NCI-H187 treated with DMSO at 0.1 percent for 48 hours (cell line): ENCODE measurements at places on chromosomes 5 and 9.
A peak's percentile ranks its signal among the peaks of the same experiment; 100 is the strongest.

- DNase-seq: no peak
These were observed 246.8 kb upstream of the RAI14 start for GRCh38 chr5:34409373-34409772.

DNA sequence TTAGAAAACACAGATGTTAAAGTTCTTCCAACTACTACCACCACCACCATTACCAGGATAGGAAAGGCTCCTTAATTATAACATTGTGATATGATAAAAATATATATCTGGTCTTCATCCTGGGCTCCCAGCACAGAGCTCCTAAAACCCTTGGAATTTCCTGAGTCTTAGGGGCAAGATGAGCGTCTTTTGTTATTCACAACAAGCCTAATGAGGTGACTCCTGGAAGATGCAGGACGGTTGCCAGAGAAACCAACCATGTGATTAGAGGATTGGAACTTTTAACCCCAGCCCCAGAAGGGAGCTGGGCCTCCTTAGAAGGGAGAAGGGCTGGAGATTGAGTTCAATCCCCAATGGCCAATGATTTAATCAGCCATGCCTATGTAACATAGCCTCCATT, 148.0 kb upstream of the ADRA1B start:
- DNase-seq: no peak

GRCh38 chr5:78569441-78569840, 79.1 kb downstream of the LHFPL2 start:
- peak; percentile 28 for DNase-seq

DNA sequence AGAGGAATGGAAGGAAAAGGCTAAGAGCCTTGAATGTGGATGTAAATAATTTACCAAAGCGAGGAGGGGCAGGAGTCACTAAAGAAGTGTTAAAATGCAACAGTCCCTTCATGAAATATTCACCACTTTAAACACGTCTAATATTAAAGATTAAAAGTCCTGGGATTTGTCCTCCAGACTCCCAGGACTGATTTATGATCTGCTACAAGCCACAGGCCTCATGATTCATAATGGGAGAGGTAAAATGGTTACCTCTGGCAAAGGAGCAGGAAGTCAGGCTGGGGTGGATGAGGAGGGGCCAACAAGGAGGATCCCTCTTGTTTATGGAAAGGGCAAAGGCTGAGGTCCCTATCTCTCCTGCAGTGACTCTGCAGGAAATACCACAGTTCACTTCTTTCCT, 292.4 kb downstream of the TRIM32 start:
- no peak for DNase-seq

GRCh38 chr9:125650271-125650737, 56.7 kb downstream of the MAPKAP1 start:
- DNase-seq: no peak

DNA sequence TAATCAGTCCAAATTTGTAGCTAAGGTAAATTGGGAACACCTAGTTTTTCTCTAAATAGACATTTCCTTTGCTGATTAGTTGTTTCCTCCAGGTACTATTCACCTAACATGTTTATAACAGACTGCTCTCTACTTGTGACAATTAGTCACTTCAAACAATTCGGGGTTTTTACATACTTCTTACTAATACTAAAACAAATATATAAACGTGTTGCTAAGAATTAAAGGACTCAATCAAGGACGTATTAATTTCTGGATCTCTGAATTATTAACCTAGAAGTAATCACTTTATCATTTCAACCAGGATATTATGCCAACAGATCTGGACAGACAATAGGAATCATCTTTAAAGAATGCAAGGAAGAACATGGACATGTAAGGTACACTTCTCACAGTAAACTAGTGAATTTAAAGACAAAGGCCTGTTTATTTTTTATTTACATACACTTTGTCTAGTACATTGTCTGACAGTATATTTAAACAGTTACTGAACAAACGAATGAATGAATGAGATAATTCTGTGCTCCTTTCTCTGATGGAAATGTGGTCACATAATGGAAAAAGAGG, 22.3 kb downstream of the PJA2 start:
- no peak for DNase-seq

DNA sequence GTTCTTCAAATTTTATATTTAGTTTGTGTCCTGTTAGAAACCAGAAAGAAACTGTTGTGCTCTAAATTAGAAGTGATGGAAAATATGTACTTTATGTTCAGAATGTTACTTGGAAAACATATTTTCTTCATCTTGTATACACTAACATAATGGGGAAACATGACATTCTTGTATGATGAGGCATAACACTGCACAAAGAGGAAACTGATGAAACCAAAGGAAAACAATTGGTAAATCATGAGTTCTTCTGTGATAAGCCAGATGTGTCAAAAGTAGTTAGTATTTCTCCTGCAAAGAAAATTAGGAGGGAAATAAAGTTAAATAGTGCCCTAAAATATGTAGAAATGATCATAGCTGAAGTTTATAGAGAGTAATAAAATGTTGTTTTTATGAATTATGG, 111.1 kb upstream of the FBN2 start:
- DNase-seq: no peak

- no peak for DNase-seq
These were observed 136.5 kb downstream of the KIF4B start for GRCh38 chr5:155150012-155150411.

GRCh38 chr5:109412981-109413402, 3.2 kb upstream of the PJA2 start:
- DNase-seq: no peak

GRCh38 chr5:1003296-1003937, 5.2 kb upstream of the NKD2 start:
- DNase-seq: peak; percentile 75

- DNase-seq: no peak
These were observed 512.9 kb downstream of the EFNA5 start for GRCh38 chr5:107157809-107158208.
